ENCODE measurements at places on chromosomes 2 and 18.

DNA sequence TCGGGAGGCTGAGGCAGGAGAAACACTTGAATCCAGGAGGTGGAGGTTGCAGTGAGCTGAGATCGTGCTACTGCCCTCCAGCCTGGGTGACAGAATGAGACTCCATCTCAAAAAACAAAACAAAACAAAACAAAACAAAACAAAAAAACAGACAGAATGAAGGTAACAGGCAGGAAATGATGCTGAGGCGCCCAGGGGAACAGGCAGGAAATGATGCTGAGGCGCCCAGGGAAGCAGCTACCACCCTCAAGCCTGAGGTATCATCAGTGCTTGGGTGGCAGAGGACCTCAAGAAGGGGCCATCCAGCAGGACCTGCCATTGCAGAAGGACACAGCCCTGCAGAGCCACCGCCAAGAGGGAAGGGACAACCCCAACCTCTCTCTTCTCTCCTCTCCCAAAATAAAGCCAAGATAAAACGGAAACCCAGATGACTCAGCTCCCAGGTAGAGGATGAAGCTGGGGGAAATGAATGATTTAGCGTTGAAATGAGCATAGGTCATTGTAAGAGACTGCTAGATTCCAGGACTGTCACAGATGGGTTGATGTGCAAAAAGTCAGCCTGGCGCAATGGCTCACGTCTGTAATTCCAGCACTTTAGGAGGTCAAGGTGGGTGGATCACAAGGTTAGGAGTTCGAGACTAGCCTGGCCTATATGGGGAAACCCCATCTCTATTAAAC is 19.3 kb downstream of the SOWAHC start:
- no peak for DNase-seq

DNA sequence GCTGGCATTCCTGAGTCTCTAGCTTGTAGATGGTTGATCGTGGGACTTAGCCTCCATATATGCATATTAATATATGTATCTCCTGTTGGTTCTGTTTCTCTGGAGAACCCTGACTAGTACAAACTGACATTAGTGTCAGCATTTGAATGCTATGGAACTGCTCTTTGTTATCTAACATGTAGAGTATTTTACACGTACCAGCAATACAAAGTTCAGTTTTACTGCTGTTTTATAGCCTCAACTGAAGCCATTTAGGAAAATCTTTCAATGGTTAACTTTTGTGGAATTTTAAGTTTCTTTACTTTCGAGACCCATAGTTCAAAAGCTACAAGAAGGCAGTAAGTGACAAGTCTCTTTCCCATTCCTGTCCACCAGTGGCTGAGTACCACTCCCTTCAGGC is 418.4 kb downstream of the NUP35 start:
- DNase-seq, result no peak

DNA sequence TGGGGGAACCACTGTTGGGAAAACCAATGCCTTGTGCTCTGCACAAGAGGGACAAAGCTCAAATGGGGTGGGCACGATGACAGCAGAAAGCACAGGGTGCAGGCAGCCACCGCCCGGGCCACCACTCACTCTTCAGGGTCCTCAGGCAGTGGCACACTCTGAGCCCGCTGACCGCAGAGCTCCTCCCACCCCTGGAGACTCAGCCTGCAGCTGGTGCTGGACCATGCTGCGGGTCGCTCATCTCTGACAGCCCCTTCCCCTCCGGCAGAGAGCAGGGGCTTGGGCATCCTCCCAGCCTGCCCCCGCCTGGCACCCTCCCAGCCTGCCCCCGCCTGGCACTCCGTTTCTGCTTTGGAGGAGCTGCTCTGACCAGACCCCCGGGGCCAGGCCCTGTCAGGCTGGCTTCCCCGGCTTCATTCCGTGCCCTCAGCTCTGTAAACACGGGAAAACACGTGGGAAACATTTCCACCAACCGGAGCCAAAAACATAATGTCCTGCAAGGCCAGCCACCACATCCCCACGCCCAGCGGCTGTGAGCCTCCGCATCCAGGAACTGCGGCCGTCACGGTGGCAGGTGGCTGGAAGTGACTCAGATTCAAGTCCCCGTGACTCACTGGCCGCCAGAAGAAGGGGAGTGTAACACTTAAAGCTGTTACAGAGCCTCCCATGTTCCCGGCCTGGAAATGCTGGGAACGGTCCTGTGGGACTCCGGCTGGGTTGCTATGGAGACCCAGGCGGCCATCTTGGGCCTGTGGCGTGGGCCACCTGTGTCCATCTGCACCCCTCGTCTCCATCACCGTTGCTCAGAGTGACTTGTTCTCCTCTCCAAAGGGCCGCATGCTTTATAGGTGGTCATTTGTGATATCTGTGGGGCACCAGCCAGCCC is 6.8 kb upstream of the SNED1 start:
- peak; percentile 92 for DNase-seq

DNA sequence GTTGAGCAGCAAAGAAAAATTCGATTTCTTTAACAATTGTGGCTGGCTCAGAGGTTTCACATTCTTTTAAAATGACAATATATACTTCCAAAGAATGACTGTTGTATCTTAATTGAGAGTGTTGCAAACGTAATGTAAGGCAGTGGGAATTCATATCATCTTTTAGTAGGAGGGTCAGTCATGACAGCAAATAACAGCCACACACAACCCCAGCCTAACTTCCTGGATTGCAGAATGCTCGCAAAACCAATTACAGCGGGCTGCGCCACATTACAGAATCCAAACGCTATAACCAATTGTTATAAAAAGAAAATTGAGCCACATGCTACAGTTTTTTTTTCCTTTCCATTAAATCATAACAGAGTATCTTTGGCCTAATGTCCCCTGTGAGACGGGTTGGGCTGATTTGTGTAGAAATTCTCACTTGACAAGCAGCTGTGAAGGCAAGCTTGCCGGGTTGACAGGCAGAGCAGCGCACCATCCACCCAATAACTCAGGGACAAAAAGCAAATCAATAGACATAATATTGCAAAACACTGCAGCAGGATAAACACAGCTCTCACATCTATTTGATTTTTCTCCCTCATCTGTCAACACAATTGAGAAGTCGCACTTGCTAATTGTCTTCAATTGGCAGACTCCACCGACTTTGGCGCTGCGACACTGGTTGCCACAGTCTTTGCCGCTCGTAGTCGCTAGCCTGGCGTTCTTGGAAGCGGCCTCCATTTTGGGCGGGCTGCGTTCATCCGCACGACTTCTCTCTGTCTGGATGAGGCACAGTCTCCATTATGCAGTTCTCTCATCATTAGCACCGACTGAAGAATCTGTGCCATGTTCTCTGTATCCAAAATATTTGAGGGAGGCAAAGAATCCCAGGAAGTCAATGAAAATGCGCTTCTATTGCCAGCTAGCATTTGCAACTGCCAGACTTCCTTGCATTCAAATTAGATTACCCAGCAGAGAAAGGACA is 95.0 kb upstream of the CCDC68 start:
- no peak for DNase-seq

DNA sequence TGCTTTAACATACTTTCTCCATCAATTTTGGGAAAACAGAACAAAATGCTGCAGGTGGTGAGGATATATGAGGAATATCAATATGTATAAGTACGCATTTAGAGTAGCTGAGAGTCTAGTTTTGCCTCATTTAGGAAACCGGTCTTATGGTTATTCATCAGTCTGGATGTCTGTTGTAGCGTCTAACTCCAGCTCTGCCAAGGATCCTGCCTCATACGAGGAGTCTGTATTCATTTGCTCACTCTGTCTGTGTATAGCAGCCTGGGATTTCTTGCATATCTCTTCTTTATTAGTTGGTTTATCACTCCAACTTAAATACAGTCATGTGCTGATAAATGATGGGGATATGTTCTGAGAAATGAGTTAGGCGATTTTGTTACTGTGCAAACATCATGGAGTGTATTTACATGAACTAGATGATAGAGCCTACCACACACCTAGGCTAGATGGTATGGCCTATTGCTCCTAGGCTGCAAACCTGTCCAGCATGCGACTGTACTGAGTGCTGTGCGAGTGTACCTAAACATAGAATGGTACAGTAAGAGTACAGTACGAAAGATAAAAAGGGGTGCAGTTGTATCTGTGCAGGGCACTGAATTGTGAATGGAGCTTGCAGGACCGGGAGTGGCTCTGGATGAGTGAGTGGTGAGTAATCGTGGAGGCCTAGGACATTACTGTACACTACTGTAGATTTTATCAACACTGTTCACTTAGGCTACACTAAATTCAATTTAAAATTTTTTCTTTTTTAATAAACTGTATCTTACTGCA is 148.1 kb downstream of the ZNF407 start:
- DNase-seq, result peak; percentile 82

- no peak for DNase-seq
Measured at GRCh38 chr2:178287652-178288344, 93.5 kb downstream of the OSBPL6 start.

DNA sequence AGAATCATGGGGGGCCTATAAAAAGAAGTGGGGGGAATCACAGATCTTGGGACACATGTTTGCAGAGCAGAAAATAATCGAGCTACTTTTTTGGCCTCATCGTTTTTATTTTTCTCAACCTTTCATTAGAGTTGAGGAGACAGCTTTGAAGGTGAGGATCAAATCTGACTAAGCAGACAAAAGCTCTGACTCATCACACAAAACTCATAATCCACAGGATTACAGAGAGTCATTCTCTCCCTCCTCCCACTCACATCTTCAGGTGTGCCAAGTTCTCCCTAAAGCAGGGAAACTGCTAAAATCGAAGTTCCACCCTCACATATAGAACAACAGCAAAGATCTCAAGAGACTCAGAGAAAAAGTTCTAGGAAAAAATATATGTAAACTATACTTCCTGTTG is 15.6 kb downstream of the BAZ2B start:
- peak; percentile 45 for DNase-seq

DNA sequence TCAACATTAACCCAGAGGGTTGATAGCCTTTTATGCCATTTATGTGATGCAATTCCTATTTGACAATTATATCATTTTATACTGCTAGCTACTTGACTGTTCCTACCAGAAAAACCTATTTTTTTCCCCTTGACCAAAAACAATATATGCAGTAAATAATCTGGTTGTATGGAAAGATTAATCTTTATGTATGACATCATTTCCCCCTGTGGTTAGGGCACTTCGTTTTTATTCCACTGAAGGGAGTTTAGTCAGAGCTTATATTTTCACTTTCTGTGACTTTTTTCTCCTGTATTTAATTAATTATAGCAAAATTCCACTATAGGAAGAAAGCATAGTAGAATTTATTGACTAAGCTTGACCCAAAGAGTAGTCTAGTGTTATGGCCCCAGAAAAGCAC is 107.6 kb downstream of the HAUS1 start:
- no peak for DNase-seq

GRCh38 chr2:103138123-103138901 is 376.5 kb downstream of the TMEM182 start:
- no peak for DNase-seq

DNA sequence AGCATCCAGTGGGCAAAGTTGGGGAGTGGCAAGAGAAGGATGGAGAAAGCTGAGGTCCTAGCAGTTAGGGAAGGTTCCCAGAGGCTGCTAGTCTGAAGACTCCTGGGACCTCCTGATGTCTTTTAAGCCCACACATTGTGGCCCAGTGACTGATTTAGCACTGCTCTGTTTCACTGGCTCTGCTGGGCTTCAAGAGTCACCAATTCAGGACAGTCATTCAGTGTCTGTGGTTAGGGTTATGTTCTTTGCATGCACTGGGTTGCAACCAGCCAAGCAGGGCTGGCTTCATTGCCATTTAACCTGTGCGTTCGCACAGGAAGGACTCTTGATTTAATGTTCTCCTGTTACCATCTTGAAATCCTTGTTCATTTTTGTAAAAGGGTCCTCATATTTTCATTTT is 199.2 kb downstream of the ICOS start:
- DNase-seq, result no peak

DNA sequence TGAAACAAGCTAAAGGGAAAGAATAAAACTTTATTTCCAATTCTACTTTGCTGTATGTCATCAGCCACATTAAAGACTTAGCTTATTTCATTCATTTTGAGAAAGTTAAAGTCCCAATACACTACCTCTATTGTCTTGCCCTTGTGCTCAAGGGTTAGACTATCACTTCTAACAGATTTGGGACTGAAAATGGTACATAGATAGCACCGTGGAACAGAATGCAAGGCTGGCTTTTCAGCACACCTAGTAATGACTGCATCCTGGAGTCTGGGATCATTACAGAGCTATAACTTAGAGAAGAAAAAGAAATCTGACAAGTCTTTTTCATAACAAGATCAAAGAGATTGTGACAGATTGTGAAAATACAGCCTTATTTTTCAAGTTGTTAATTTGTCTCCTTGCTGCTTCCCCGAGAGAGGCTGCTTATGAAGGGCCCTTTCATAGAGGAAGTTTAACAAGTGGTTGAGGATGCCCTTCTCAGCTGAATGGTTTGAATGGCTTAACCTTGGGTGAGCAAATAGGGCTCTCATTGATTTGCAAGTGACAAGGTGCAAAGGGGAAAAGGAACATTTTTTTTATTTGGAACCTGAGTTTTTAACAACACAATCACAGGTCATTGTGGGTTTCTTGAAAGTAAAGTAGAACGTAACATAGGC is 371.8 kb downstream of the EPHA4 start:
- DNase-seq, result no peak

GRCh38 chr2:10163498-10164486 is 41.3 kb downstream of the RRM2 start:
- DNase-seq, result peak; percentile 37

GRCh38 chr2:194992648-194993047 is 664.4 kb upstream of the SLC39A10 start:
- DNase-seq, result no peak

- no peak for DNase-seq
Measured at GRCh38 chr2:157107460-157107859, 150.0 kb upstream of the GALNT5 start.

DNA sequence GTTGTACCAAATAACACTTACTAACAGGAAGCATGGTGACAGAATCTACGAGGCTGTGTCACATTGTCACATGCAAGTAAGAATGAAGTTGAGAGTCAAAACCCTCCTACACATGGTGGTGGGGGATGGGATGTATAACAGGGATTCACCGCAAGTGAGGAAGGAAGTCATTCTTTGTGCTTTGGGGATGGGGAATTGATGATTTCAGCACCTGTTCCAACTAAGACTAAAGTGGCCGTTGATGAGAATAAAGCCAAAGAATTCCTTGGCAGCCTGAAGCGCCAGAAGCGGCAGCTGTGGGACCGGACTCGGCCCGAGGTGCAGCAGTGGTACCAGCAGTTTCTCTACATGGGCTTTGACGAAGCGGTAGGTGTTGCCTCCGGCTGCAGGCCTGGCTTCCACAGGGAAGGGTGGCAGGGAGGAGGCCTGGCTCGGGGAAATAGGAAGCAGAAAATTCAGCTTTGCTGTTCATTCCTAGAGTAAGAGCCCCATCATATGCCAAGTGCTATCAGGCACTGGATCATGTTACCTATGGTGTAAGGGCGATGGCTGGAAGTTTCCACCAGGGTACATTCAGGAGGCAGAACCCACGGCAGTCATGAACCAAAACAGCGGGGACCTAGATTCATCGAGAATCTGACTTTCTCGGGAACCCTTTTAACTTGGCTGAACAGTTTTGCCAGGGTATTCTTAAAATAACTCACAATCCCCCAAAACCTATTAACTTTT is 120.3 kb downstream of the UXS1 start:
- DNase-seq, result no peak

- DNase-seq, result no peak
Measured at GRCh38 chr2:194494401-194494800, 1162.6 kb upstream of the SLC39A10 start.

- no peak for DNase-seq
Measured at GRCh38 chr2:109428841-109429566, 184.8 kb downstream of the SEPTIN10 start.
